T-cell (primary cell): ENCODE measurements at places on chromosomes 13 and 19. TPM values are rescaled to one million over a fixed set of nuclear protein-coding genes. Genes with fewer than 3 reads are reported as not detected.

TEX101 gene
- not detected for total RNA-seq

DNA sequence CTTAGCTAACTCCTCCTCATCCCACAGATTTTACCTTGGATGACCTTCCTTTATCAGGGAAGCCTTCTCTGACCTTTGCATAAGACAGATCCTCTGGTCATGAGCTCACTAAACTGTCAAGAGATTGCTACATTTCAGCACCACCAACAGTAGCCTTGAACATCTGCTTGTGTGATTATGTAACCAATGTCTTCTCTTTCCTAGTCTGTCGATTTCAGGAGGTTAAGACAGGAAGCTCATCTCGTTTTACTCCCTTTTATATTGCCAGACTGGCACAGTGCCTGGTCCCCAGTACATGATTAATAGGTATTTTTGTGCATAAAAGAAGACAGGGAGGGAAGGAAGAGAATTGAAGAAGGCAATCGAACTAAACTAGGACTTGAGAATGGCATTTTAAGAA, 1697.7 kb downstream of the EFNB2 start:
- no peak overlapping the region for H3K27ac ChIP-seq
- H3K4me3 ChIP-seq, result no peak overlapping the region
- H3K4me1 ChIP-seq, result no peaks in the 10 kb centered on the region
- H3K36me3 ChIP-seq, result no peaks in the 10 kb centered on the region
- H3K27me3 ChIP-seq, result no peaks in the 10 kb centered on the region

DNA sequence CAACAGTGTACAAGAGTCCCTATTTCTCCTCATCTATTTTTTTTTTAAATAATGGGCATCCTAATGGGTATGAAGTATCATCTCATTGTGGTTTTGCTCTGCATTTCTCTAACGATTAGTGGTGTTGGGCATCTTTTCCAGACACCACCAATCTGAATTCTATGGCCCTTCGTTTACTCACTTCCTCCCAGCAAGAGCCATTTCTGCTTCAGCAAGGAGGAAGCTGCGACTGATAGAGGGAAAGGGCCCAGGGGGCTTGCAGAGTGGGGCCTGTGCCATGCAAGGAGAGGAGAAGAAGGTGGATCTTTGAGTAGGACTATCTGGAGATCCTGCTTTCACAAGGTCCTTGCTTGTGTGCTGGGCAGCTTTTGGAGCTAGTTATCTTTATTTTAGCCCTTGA, 58.0 kb downstream of the USPL1 start:
- H3K36me3 ChIP-seq, result no peaks in the 10 kb centered on the region
- H3K27ac ChIP-seq, result no peak overlapping the region
- DNase-seq, result no peak
- no peaks in the 10 kb centered on the region for H3K27me3 ChIP-seq
- H3K4me3 ChIP-seq, result no peak overlapping the region

OR7D2 gene
- total RNA-seq, result not detected

PLIN4 gene
- total RNA-seq, result not detected

- no peaks in the 10 kb centered on the region for H3K27me3 ChIP-seq
- no peak overlapping the region for H3K27ac ChIP-seq
- no peaks in the 10 kb centered on the region for H3K4me1 ChIP-seq
- H3K36me3 ChIP-seq, result no peaks in the 10 kb centered on the region
Observed at GRCh38 chr13:91627952-91628739, 229.7 kb downstream of the GPC5 start.

FFAR1 gene
- total RNA-seq, result not detected

SIGLECL1 gene
- total RNA-seq, result not detected

ZNF552 gene
- total RNA-seq, result 18.9 TPM

DNA sequence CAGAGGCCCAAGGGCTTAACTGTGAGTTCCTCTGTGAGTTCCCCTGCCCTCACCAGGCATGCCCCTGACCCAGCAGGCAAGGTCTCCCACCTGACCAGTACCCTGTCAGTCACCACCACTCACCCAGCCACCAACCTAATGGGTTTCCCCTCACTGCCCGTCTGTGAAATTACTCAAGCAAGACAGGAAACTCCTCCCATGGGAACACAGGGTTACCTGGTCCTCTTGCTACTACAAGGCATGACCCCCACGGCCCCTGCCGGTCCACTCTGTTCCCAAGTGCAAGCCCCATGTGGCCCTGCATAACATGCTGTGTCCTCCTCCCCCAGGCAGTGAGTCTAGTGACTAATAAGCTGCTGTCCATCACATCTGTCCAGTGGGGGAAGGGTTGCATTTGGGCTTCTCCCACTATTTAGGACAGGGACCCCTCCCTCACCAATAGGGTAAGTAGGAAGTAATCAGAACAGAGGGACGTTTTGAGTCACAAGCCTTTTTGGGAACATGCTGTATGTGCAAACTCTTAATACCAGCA, 8.0 kb upstream of the DHRS12 start:
- no peak overlapping the region for H3K4me3 ChIP-seq
- H3K27me3 ChIP-seq, result no peaks in the 10 kb centered on the region
- no peak for DNase-seq
- no peak overlapping the region for H3K27ac ChIP-seq

SBK2 gene
- not detected for total RNA-seq

GJB2 gene
- not detected for total RNA-seq

GRCh38 chr19:7618771-7619510, 10.4 kb downstream of the XAB2 start:
- peaks cover 12% of the 10 kb centered on the region for H3K36me3 ChIP-seq
- H3K4me1 ChIP-seq, result no peaks in the 10 kb centered on the region
- DNase-seq, result no peak
